ENCODE measurements at places on chromosomes 7 and 10.

DNA sequence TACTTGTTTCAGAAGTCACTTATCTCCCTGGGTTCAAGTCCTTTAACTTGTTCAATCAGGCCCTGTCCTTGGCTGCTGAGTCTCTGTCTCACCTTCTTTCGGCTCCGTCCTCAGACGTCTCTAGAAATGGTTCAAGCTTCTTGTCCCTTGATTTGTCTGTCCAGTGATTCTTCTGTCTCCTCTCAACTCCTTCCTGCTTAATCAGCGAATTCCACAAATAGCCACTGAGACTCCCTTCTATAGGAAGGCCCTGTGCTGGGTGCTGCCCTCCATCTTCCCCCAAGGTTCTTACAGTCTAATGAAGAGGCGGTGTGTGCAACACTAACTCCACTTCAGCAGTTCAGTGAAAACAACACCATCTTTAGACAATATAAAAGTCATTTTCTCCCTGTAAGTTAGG is 12.7 kb downstream of the FAM241B start:
- DNase-seq = no peak

GRCh38 chr10:113691381-113691780 is 11.7 kb downstream of the CASP7 start:
- DNase-seq = no peak

DNA sequence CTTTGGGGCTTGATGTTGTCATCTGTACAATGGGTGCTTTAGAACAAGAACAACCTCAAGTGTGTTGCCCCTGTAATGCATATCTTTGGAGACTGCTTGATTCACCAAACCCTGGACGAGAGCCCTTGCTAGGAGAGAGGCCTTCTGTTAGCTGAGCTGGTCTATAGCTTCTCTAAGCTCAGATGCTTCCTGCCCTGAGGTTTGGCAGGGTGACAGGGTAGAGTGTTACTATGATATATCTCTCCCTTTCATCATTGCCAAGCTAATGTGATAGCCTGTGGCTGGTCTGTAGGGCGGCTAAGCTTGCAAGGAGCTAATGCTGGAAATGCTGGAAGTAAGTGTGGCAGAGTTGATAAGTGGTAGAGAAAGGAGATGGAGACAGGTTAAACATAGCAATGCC is 364.1 kb downstream of the RPS24 start:
- DNase-seq = no peak

- DNase-seq = no peak
Observed at GRCh38 chr7:103833401-103833800, 156.1 kb downstream of the RELN start.

GRCh38 chr10:122847782-122848604 is 2.3 kb upstream of the CUZD1 start:
- DNase-seq = no peak

DNA sequence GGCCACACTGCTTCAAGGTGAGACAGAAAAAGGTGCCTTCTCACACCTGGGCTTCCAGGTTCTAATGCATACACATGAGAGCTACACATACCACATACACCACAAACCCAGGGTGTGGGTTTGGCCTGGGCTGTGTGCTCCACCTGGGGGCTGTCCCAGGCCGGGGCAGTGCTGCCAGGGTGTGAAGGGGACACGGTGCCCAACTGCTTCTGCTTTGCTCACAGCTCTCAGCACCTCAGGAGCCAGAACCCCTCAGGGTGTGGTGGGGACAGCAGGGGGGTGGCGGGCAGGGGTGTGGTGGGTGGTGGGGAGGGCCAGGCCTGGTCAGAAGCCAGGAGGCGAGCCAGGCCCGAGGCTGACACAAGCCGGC is 51.1 kb downstream of the TMEM209 start:
- no peak for DNase-seq

DNA sequence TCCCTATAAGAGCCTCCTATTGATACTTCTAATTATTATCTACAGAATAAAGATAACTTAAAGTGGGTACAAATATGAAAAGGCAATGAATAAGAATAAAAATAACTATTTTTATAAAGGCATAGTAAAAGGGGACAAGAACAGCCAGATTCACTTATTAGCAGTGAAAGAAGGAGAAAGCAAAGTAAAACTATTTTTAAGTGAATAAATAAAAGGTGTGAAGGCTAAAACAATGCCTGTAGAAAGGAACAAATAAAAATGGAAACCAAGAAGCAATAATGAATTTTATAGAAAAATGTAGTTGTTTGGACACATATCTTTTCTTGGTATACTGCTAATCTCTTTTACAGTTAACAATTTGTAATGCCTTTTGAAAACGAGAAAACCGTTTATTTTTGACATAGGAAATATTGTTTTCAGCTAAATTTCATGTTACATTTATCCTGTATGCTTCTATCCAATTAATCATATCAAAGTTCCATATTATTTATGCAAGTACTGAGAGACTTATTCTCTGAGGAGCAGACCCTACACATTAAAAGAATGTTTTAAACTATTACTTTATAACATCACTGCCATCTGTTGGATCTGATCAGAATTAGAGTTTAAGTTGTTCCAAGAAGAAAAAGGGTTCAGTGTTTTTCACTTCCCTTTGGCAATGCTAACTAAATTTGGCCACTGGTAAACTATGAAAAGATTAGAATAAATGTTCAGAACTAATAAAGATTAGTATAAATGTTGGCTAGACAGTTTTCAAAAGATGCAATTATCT is 59.1 kb downstream of the ARMC3 start:
- no peak for DNase-seq

Measured in stimulated activated CD4-positive, alpha-beta T cell treated with anti-CD3 and anti-CD28 coated beads, Interleukin-1b, Interleukin-23, amount 100 ng/mL, for 1 hour (primary cell).